ENCODE measurements at places on chromosomes 12 and 14.

- DNase-seq: no peak
Observed at GRCh38 chr12:64670919-64671639, 60.8 kb downstream of the RASSF3 start.

DNA sequence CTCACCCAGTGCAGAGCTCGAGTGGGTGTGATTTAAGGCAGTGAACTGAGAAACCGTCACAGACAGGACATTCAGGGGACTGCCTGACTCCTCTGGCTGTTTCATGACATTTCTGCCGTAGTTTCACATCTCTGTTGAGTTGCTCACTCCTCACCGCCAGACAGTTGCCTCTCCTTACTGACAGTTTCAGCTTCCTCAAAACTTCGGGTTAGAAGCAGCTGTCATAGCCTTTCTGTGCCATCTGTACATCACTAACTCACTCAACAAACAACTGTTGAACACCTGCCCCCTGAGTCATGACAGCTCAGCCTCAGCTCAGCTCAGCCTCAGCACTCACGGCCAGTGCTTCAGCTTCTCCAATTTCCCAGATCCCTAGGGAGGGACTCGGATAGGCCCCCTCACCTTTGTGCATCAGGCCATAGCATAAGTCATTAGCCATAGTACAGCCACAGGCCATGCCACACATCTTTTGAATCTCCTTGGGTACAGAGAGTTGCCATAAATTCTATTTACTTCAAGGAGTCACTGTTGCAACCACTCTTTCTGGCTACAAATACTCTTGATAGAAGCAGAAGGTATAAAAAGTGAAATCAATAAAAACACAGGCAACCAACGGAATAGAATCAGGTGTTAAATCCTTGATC lies 6.2 kb upstream of the SLC15A4 start:
- DNase-seq: no peak

DNA sequence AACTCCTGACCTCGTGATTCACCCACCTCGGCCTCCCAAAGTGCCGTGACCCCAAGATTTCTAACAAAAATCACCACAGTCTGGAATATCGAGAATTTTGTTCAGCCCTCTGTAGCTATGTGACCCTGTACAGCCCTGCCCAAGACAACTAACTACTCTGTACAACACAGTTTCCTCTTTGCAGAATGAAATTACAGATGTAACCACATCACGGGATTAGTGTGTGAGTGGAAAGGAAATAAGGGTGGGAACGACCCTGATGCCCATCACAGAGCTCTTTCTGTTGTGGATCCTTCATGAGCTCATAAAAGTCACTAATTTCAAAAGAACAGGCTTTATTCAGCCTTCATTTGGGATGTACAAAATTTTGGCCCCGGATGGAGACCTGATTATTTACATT lies 50.5 kb upstream of the KRR1 start:
- DNase-seq: no peak

- DNase-seq: no peak
Observed at GRCh38 chr14:32627545-32628298, 298.6 kb downstream of the AKAP6 start.

DNA sequence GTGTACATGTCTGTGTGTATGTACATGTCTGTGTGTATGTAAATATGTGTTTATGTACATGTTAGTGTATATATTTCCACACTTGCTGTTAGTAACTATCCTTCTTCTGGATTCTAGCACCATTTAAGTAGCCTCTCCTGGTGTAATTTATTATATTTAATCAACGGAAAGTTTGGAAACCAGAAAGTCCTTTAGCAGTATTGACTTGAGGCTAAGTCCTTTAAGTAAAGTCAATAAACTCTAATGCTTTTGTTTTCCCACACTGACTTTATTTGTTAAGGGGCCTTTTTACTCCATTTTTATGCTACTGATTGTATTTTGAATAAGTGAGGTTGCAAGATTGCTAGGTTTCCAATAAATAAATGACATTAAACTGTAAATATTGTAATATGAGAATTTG lies 876.4 kb upstream of the SEL1L start:
- no peak for DNase-seq

DNA sequence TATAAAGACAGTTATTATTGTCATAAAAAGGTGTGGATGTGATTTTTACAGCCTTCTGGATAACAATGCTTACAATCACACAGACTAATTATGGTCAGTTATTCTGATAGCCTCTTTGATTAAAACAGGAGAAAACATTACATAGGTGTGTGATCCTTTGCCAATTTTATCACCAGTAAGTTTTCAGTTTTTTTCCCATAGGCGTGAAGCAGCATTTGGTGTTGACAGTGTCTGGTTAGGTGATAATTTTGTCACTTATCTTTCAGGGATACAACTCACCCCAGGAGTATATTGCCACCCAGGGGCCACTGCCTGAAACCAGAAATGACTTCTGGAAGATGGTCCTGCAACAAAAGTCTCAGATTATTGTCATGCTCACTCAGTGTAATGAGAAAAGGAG lies 208.8 kb downstream of the EPS8 start:
- DNase-seq: no peak

DNA sequence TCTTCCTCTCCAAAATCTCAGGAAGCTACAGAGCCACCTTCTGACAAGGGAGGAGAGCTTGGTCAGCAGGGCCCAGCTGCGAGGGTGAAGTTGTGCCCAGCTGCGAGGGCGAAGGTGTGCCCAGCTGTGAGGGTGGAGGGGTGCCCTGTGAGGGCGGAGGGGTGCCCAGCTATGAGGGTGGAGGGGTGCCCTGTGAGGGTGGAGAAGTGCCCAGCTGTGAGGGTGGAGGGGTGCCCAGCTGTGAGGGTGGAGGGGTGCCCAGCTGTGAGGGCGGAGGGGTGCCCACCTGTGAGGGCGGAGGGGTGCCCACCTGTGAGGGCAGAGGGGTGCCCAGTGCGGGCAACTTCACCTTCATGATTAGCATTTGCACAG lies 20.4 kb upstream of the TTC7B start:
- no peak for DNase-seq

- no peak for DNase-seq
Observed at GRCh38 chr12:11761869-11762567, 112.5 kb downstream of the ETV6 start.

- no peak for DNase-seq
Observed at GRCh38 chr14:48805315-48805714, 780.9 kb downstream of the RPS29 start.

DNA sequence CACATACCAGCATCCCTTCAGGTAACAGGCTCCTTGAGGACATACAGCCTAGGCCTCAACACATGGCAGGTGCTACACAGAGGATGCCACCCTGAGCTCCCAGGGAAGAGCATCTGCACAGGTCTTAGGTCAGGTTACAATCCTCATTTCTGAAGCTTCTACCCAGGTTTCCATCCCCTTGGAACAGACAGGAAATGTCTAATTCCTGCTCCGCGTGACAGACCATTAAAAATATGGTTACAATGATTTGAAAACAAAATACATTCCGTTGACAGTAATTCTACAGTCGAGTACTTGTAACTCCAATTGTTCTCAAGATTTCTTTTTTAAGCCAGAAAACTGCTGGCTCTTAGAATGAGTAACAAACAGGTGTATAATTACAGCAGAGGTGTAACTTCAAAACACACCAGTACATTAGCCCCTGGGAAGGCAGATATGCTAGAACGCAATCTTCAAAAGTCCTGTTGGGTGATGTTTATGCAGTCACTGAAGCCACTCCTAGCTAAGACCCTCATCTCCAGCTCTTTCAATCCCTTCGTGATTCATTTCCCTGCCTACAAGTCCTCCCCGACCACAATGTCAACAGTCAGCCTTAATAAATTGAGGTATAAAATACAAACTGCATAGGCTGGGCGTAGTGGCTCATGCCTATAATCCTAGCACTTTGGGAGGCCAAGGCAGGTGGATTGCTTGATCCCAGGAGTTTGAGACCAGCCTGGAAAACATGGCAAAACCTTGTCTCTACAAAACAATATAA lies 11.6 kb downstream of the SETD3 start:
- DNase-seq: no peak

DNA sequence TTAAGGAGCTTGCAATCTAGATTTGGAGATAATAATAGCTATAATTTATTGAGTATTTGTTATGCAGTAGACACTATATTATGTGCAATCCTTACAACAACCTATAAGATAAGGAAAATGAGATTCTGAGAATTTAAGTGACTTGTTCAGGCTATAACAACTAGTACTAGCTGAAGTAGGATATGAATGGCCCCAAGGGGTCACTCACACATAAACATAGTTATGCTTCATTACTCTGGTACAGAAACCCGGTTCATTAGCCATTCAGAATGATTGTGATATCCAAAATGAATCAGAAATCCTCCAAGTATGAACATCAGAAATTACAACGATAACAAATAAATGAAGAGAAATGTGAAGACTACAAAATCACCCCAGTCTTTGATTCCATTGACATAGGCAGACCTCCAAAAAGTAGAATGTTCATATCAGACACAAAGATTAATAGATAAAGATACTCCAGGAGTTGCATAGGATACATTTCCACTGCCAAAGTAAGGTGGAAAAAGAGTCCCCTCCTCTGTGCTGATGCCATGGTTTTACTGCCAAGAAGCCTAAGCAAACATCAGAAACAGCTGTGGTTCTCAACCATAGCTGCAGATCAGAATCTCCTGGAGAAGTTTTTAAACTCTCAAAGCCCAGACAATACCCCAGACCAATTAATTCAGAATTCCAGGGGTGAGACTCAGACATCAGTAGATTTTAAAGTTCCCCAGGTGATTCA lies 8.6 kb upstream of the NID2 start:
- no peak for DNase-seq

GRCh38 chr14:20419419-20419818 lies 6.1 kb upstream of the TEP1 start:
- no peak for DNase-seq

- DNase-seq: no peak
Observed at GRCh38 chr12:46197883-46198282, 71.0 kb downstream of the SLC38A1 start.

DNA sequence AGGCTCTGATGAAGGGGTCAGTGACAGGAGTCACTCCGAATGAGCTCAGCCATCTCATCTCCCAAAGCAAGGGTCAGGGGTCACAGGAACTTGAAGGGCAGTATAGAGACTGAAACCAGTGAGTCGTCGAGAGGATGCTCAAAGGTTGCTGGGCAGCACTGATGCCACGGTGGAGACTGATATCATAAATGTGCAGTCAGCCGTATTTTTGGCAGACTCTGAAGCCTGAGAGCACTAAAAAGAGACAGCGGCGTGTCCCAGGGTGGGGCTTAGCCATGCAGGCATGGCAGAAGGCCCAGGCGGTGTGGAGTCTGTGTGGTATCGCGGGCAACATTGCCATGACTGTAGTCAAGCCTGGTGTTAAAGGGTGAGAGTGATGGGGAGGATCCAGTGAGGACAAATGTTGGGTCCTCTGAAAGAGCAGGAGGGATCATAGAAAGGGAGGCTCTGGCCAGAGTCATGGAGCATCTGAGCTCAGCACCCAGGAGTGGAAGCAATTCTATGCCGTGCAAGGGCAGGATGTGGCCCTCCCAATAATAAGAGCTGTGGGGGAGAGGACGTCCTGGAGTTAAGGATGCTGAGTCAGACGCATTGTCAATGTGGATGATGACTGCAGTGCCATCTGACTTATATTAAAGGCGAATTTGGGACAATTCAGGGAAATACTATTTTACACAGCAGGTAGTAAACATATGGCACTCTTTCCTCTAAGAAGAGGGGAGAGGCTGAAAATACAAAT lies 241.2 kb upstream of the FKBP4 start:
- DNase-seq: no peak

DNA sequence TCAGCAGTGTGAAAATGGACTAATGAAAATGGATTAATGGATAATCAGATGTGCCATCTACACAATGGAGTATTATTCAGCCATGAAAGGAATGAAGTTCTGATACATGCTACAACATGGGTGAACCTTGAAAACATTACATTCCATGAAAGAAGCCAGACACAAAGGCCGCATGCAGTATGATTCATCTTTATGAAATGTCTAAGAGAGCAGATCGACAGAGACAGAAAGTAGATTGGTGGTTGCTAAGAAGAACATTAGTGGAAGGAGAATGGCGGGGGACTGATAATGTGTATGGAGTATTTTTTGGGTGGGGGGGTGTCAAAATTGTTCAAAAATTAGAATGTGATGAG lies 47.3 kb downstream of the PRKAB1 start:
- DNase-seq: no peak

DNA sequence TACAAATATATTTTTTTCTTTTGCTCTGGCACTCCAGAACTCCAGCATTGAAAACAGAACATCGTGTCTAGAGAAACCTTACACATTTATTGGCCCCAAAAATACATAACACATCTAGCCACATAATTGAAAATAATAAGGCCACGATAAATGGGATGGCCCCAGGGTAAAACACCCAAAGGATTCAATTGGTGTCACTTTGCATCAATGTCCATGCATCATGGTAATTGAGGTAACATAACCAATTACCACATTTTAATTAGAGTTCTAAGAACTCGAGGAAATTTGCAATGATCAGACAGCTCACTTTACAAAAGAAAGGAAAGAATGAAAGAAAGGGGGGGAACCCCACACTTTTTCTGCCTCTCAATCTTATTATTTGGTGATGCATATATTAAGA lies 151.8 kb upstream of the NPAS3 start:
- DNase-seq: no peak

GRCh38 chr14:70770490-70770889 lies 38.8 kb downstream of the MAP3K9 start:
- DNase-seq: no peak

DNA sequence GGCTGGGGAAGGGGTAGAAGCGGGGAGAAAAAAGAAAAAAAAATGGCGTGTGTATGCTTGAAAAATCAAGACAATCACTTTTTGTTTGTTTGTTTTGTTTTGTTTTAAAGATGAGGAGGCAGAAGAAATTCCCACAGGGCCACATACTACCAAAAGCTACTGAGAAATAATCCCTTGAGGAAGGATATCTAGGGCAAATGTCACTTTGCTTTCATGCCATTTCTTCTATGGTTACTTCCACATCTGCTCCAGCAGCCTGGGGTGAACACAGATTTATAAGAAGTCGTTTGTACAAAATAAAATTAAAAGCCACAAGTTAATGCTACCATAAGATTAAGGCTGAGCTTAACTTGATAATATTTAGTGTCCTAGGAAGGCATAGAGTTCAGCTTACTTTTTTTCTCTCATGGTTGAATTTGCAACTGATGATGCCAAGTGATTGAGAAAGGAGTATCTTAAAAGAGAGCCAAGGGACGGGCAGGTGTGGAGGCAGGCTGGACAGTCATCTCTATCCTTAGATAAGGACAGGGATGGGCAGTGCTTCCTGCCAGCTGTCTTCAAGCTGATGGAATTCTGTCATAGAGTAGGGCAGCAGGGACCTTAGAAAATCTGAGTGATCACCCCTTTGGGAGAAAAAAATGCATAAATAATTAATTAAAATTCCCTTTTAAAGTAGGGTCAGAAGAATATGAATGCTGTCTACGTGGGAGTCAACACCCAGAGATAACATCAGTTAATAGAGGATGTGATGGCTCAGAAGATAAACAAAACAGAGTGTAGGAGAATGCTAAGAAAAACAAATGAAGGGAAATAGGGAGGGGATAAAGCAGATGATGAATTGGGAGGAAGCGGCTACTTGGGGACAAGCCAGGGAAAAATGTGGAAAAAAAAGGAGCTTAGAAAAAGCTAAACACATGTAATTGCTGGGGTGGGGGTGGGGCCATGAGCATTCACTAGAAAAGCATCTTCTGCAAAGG lies 57.1 kb downstream of the DYRK2 start:
- no peak for DNase-seq

GRCh38 chr12:52149651-52150241 lies 42.1 kb downstream of the KRT80 start:
- no peak for DNase-seq

Measured in thymus (tissue), 14 donors.